GM20000 (cell line): ENCODE measurements at places on chromosomes 6 and 20.

DNA sequence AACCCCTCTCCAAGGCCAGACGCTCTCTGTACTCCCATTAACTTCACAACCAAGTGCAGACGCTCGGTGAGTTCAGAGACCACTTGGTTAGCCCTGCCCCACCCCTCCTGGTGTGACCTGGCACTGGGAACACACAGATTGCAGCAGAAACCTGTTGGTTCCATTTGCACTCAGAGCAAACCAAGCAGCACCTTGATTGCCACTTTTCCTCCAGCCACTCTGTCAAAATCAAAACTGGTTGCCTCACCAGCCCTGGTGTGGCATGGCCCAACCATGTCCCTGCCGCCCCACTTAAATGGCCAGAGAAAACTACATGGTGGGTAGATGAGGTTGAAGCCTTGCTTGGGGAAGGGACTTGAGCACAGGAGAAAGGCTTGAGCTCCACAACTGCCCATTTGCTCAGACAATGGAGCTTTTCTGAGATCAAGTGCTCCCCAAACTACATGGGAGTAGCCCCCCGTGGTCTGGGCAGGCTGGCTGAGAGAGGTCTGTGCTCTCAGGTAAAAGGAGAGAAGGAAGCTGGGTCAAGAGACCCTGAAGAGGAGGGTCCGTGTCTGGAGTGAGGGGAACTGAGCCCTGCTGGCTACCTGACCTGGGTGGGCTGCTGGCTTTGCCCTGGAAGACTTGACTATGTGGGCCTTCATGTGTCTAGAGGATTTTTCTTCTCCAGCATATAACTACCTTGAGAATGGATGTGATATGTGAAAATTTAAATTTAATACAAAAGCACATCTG lies 43.4 kb downstream of the PLCG1 start:
- no peak for DNase-seq

DNA sequence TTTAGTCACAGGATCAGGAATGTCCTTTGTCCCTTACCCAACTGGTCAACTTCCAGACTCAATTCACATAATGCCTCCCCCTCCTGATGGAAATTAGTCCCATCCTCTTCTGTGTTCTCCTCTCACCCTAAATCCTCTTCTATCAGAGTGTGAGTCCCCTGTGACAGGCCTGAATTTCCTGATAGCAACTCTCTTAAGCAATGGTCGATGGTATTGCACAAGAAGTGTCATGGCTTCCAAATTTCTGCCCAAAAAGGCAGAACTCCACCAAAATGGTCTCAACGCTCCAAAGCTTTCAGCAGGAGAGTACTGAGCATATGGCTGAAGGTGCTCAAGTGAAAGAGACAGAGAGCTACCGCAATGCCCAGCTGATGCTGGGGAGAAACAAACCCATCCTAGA lies 2.4 kb downstream of the PREP start:
- DNase-seq: no peak

DNA sequence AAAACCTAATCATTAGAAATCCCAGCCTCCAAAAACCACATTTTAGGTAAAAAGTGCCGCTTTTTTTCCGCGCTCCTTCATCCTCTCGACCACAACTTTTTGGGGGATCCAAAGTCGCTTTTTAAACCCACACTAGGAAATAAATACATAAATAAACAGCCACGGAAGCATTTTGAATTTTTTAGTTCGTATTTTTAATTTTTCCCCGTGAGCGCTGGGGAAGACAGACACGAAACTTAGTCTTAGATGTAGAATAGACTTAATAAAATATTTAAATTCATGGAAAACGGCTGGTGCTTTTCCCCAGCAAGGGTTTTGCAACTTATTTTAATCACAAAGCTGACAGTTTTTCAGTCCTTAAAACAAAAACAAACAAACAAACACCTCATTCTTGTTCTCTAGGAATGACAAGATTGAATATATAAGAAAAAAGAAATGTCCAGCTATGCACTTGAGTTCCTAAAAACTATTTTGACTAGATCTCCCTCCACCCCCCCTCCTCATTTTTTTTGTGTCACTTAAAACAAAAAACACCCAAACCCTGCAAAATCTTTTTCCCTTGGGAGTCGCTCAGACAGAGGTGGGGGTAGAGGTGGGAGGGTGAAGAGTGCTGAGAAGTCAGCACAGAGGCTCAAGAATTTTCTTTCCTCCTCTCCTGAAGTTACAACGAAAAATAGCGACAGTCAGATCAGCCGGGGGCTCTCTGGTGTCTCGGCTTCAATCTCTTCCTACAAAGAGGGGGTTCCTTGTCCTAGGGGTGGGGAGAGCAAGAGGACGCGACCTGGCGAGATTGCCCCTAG lies 43.4 kb upstream of the SUPT3H start:
- DNase-seq: peak; percentile 43

DNA sequence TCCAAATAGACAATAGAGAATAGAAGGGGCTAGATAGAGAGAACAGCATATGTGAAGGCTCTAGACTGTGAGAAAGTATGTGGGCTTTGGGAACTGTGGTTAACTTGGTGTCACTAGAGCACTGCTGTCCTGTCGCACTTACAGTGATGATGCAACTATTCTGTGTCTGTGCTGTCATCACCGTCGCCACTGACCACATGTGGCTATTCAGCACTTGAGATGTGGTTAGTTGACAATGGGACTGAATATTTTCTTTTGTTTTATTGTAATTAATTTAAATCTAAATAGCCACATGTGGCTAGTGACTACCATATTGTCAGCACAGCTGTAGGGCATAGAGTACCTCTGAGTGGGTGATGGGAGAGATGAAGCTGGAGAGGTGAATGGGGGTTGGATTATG lies 39.0 kb upstream of the IFNGR1 start:
- DNase-seq: peak; percentile 33

DNA sequence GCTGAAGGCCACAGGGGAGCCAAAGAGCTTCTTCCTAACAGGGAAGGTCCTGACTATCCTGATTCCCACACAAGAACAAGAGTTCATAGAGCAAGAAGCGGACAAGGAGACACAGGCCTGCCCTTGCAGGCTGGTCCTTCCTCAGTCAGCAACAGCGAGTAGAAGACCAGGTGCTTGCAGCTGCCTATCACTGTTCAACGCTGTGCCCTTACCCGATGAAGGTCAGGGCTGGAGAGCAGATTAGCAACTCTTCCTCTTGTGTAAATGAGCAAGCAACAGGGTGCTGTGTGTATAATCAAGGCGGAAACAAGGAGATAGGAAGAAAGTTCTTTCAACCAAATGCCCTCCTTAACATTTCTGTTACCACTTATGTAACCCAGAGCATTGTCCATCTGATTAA lies 115.3 kb upstream of the SPACA1 start:
- DNase-seq: no peak

- no peak for DNase-seq
Measured at GRCh38 chr6:28727559-28728211, 196.1 kb downstream of the TRIM27 start.

- no peak for DNase-seq
Measured at GRCh38 chr20:10963717-10964266, 290.0 kb upstream of the JAG1 start.

GRCh38 chr6:166106076-166106686 lies 61.5 kb downstream of the TBXT start:
- peak; percentile 47 for DNase-seq

DNA sequence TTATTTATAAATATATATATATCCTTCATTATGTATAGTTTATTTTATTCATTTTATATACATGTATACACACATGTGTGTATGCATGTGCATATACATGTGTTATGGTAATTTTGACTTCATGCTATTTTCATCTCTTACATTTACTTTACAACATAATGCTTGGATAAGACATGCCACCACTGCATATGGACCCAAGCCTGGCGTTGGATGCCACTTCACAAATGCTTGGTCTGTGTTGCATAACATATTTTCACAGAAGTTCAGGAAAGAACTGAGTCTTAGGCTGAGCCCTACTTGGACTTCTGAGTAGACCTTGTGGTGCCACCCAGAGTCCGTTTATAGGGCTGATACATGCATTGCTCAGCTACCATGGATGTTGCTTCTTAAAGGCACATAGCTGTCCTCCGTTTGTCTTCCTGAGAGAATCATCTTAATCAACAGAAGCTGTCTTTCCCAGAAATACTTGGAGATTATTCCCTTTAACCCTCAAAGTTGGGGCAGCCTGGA lies 337.8 kb downstream of the BTBD3 start:
- no peak for DNase-seq
